Stimulated activated CD4-positive, alpha-beta T cell treated with anti-CD3 and anti-CD28 coated beads, Interleukin-4, amount 100 ng/mL, for 48 hours (primary cell): ENCODE measurements at places on chromosomes 6 and 20.

- no peak for DNase-seq
Observed at GRCh38 chr6:379410-380181, 12.0 kb upstream of the IRF4 start.

DNA sequence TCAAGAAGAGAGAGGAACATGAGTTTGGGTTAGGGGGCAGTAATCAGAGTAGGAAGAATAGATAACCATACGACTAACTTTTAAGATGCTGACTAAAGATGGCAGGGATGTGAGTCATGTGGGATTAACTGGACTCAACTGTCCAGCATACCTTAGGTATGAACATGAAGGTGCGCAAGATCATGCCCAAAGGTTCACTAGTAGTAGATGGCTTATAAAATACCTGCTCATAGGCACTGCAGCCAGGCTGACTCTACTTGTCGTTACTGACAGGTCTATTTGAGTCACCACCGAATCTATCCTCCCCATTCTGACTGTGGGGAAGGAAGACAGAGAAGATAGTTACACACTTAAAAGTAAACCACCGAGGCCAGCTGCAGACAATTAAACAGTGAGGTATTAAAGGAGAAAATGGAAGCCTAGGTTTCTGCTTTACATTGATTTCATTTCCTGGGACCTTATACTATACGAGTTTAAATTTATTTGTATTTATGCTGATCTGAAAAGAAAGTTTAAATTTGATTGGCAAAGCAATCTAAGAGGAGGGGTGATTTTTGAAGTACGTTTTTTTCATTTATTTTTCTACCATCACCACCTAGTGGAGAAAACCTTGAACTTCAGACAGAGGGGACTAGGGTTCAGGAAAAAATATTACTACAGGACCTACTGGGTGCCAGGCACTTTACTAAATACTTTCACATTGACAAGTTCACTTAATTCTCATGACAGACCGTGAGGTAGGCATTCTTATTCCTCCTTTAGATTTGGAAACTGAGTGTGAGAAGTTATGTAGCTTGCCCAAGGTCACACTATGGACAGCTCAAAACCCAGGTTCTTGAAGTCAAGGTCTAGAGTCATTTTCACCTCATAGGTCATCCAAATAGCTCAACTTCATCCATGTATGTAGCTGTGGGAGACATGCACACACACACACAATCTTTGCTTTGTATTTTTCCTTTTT, 4.0 kb upstream of the WRNIP1 start:
- DNase-seq = no peak

- no peak for DNase-seq
Observed at GRCh38 chr20:20199361-20200160, 147.2 kb downstream of the CFAP61 start.

DNA sequence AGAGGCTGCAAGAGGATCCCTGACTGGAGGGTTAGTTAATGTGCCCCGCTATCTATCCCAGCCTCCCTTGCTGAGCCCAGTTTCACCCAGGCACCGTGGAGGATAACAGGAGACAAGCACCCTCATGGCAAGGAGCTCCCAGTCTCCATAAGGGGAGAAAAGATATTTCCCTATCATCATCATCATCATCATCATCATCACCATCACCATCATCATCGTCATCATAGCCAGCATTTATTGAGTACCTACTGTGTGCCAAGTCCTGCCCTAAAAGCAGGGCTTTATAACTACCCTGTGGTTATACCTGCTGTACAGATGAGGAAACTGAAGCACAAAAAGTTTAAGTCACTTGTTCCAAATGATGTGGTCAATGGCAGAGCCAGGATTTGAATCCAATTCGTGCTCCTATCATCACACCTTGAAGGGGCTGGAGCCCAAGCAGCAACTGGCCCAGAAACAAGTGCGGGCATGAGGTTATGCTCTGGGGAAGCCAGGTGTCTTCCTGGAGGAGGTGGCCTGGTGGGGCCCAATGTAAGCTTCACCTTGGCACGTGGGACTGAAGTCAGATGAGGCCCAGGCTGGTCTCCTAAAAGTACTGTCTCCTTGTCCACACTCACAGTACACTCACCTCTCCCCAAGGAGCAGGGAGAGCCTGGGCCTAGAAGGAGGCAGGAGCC, 10.0 kb downstream of the GLP1R start:
- no peak for DNase-seq
